ENCODE measurements at places on chromosomes 12 and 14. TPM values are rescaled to one million over a fixed set of nuclear protein-coding genes. Genes with fewer than 3 reads are reported as not detected.

MUCL1 gene
- not detected for total RNA-seq

TAS2R7 gene
- total RNA-seq = not detected

PABPN1 gene
- 198 TPM for total RNA-seq

PROX2 gene
- total RNA-seq = 0.19 TPM

TRMT61A gene
- 7.6 TPM for total RNA-seq

RFLNA gene
- total RNA-seq = not detected

PTCSC3 gene
- not detected for total RNA-seq

DAO gene
- not detected for total RNA-seq

GRCh38 chr12:92703786-92704185 is 997 bp downstream of the PLEKHG7 start:
- H3K36me3 ChIP-seq = no peaks in the 10 kb centered on the region
- peaks cover 13% of the 10 kb centered on the region for H3K4me1 ChIP-seq
- no peak for DNase-seq
- no peaks in the 10 kb centered on the region for H3K27me3 ChIP-seq

- no peaks in the 10 kb centered on the region for H3K36me3 ChIP-seq
- no peak overlapping the region for H3K27ac ChIP-seq
- no peak overlapping the region for H3K4me3 ChIP-seq
Observed at GRCh38 chr12:2225696-2226095, 172.9 kb downstream of the CACNA1C start.

- no peaks in the 10 kb centered on the region for H3K4me1 ChIP-seq
- H3K4me3 ChIP-seq = no peak overlapping the region
- H3K27ac ChIP-seq = no peak overlapping the region
- DNase-seq = no peak
- H3K36me3 ChIP-seq = no peaks in the 10 kb centered on the region
Observed at GRCh38 chr12:46065412-46066166, 75.2 kb upstream of the SCAF11 start.

DNA sequence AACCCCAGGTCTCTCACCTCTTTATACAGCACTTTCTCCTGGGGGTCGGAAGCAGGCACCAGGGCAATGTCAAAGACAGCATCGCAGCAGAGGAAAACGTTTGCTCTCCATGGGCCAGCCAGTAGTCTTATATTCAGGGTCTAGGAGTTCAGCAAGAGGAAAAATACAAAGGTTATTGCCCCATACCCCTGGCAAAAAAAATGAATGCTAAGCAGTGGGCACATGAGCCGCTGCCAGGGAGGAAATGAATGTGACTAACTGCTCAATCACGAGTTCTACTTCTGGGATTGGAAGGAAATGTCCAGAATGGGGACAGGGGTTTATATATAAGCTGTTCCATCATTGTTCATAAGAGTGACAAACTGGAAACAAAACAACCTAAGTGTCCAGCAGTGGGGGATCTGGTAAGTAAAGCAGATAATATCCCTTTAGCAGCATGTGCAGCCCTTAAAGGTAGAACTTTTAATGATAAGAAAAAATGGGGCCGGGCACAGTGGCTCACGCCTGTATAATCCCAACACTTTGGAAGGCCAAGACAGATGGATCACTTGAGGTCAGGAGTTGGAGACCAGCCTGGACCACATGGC is 53.8 kb downstream of the PHETA1 start:
- no peaks in the 10 kb centered on the region for H3K4me1 ChIP-seq
- H3K27ac ChIP-seq = no peak overlapping the region
- H3K27me3 ChIP-seq = peaks cover 11% of the 10 kb centered on the region
- H3K4me3 ChIP-seq = no peak overlapping the region
- DNase-seq = no peak
- H3K36me3 ChIP-seq = no peaks in the 10 kb centered on the region
